ENCODE measurements at places on chromosomes 2 and 18.

DNA sequence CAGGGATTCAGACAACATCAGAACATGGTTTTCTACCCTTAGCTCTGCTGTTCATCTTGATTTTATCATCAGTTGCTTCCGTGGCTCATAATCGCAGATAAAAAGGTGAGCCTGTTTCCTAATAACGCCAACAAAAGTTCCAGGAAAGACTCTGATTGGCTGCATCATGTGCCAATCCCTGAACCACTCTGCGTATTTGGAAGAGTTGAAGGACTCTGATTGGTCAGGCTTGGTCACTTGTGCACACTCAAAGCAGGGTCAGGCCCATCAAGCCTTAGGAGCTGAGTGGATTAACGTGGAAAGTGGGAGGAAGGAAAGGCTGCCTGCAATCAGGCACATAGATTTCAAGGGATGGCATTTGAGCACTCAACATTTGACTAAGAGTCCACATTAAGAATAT, 11.4 kb downstream of the TXNDC2 start:
- no peak for DNase-seq

DNA sequence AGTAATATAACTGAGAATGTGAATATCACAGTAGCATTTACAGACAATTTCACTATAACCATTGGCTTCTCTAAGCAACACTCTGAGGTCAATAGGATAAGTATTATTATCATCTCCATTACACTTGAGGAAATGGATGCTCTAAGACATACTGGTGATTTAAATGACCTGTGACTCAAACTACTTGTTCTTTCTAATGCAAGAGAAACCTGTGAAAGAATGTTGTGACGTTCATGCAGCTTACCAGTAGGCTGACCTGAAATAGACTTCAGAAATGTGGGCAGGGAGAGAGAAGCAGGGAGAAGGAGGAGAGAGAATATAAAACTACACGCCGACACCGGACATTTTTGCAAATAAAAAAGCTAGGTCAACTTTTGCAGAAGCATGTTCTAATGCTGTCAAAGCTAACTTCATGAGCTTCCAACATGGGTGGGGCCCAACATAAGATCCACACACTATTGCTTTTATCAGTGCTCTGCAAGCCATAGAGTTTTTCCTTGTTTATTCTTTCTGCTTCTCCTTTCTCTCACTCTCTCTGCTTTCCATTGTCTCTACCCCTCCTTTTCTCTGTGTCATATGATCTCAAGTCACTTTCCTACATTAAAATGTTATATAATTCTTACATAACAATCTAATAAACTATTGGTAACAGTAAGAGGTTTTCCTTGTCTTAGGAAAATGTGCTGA, 217.6 kb upstream of the FN1 start:
- DNase-seq, result no peak

GRCh38 chr2:37652199-37652640, 19.2 kb downstream of the CDC42EP3 start:
- DNase-seq, result no peak

DNA sequence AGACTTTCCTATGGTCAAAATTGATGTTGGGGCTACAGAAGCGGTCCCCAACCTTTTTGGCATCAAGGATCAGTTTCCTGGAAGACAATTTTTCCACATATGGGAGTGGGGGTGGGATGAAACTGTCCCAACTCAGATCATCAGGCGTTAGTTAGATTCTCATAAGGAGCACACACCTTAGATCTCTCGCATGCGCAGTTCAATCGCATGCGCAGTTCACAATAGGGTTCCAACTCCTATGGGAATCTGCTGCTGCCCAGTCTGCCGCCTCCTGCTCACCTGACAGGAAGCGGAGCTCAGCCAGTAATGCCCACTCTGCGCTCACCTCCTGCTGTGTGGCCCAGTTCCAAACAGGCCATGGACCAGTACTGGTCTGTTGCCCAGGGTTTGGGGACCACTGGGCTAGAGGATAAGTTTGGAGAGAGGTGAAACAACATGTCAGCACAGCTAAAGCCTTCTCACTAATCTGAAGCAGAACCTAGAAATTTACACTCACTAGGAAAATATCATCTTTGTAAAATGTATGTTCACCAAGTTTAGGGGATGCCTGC, 410.8 kb upstream of the ZNF804A start:
- DNase-seq, result no peak

Measured in activated CD4-positive, CD25-positive, alpha-beta regulatory T cell (primary cell).